ENCODE measurements at places on chromosomes 7 and 10. TPM values are rescaled to one million over a fixed set of nuclear protein-coding genes. Genes with fewer than 3 reads are reported as not detected.

- peak; percentile 59 for DNase-seq
Measured at GRCh38 chr10:93993782-93994437, at the start of gene PLCE1. Gene PLCE1 (plus strand): TSS chr10:93993931. CDS start chr10:94031047, 37,116 bp downstream.

DNA sequence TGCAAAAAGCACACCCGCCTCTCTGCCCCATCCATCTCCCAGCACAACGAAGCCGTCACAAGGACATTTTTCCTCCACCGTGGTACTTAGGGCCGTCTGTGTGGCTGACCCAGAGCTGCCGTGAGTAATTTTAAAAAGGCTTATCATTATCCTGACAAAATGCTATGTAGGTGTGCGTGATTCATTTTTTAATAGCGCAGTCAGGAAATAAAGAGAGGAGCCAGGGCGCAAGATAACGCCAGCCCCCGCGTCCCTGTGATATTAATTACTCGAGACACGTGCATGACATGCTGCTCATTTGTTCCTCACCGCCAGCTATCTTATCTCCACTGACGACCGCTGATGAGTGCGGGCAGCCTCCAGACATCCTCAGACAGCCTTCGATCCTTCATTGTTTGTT lies 332.7 kb upstream of the PFKP start:
- DNase-seq: no peak

GRCh38 chr10:93384006-93384405 lies 98.1 kb downstream of the MYOF start:
- no peak for DNase-seq

C10orf143 gene
- 2.9 TPM for total RNA-seq

GRID1 gene
- total RNA-seq: 0.58 TPM

PNLIP gene
- total RNA-seq: 3.1 TPM

GRCh38 chr10:95183271-95184230 lies 10.5 kb upstream of the ACSM6 start:
- DNase-seq: peak; percentile 90

NSUN6 gene
- total RNA-seq: 27.1 TPM

DNA sequence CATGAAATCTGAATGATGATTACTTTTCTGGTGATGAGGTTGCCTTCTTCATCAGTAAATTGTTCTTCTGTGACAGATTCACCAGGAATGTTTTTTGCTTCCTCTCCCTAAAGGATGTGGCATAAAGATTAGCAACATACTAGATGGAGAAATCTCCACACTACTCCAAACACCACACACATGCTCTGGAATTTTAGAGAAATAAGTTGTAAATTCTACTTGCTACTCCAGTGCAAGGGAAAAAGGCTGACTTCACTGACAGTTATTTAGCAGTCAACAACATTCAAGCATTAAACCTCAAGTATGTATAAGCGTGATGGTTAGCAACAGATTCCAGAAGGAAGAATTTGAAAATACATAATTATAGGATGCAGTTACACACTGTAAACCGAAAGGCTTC lies 137.9 kb upstream of the CCDC6 start:
- DNase-seq: no peak

KCNH2 gene
- 0.28 TPM for total RNA-seq

ASIC3 gene
- 2.2 TPM for total RNA-seq

DNA sequence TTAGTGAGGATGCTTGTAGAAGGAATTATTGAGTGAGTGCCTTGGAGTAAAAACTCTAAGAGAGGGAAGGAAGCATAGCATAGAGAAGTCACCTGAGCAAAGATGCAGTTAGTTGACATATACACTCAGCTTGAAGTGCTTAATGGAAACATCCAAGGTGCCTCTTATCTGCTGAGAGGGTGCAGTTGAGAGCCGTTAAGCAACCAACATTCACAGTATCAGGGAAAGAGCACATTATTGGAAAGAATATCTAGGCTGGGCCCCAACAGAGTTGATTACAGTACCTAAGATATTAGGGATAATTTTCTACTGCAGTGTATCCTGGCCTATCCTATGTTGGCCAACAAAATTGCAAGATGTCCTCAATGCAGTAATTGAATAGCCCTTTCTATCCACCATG lies 302.0 kb downstream of the ETV1 start:
- no peak for DNase-seq

DNA sequence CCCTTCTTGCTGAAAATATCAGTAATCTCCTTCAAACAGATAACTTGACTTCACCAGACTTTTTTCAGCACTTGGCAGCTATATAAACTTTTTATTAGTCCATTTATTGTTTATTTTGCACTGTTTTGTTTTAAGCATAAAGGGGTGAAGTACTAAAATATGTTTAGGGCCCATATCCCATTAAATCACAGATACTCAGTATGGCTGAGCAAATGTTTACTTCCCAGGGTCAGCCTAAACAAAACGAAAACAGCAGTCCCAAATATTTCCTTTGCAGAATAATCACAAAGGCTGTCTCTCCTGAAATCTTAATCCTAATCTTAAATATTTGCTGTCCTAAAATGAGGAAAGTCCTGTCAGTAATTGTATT lies 649.6 kb downstream of the TNS3 start:
- no peak for DNase-seq

OR2A25 gene
- not detected for total RNA-seq

- DNase-seq: peak; percentile 79
Measured at GRCh38 chr7:37208528-37208927, 240.1 kb downstream of the ELMO1 start.

DNA sequence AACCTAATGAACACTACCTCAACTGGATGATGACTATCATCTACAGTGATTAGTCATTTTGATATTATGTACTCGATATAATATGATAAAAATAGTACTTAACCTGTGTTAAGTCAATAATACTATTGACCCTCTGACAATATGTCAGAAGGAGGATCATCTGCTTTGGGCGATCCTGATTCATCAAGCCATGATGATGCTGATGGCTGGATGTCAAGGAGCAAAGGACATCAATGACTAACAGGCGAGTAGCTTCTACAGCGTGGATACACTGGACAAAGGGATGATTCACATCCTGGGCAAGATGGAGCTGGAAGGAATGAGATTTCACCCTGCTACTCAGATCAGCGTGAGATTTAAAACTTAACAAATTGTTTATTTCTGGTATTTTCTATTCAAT lies 94.4 kb upstream of the SKAP2 start:
- DNase-seq: no peak

DNA sequence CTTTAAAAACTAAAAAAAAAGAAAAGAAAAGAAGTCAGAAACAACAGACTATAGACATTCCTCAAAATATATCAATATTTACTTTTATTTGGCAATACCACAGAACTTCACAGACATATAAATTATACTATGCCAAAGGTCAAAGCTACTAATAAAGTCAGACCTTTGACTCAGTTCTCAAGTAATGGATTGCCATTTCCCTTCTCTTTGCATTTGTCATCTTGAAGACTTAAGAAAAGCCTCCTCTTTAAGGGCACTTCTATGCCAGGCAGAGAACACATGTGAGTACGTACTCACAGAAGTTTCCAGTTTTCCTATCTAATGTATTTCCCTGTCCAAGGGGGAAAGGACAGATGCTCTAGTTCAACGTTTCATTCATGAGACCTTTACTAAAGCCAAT lies 37.6 kb downstream of the TNPO3 start:
- DNase-seq: no peak
